Erythroblast (primary cell): ENCODE measurements at places on chromosomes 4 and X.

DNA sequence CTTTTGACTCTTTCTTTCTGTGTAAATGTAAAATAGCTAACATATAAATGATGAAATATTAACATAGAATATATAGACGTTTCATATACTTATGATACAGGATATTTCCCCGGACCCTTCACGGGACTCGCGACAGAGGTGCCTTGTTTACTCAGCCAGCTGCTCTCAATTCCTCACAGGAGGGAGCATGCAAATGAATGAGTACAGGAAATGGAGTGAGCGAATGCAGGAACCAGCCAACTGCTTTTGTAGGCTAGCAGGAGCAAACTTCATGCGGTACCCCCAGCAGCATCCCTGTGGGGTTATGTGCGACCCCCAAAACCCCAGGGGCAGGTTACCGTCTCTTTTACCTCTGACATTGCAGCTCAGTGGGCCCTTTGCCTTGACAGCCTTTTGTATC lies 110.3 kb upstream of the PDHA2 start:
- DNase-seq, result no peak

DNA sequence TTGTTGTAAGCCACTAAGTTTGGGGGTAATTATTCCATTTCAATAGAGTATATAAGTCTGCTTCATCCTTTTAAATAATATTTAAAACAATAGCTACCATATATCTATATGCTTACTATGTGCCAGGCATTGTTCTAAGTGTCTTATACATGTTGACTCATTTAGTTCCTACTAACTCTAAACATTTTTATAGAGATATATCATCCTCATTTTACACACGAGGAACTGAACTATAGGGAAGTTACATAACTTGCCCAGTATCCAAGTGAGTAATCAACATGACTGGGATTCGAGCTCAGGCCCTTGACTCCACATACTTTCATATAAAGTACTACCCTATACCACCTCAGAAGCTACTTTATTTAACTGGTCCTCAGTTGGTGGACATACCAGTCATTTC lies 175.3 kb upstream of the RAI2 start:
- DNase-seq, result no peak

- DNase-seq, result no peak
These were observed 19.9 kb upstream of the CYBB start for GRCh38 chrX:37759878-37760418.

DNA sequence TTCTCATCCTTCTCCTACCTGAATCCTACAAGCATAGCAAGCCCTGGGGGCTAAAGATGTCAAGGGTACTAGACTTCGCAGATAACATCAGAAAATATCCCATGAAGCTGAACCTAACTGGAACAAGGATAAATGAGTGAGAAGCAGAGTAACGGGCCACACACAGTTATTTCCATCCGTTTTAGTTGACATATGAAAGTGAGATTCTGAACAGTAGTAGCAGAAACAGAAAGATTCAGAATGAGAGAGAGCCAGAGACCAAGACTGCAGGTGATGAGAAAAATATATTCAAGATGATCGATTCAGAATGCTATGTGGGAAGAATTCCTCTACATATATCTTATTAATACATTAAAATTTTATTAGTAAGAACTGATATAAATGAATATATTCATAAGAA lies 165.1 kb downstream of the TSPAN5 start:
- DNase-seq, result no peak

DNA sequence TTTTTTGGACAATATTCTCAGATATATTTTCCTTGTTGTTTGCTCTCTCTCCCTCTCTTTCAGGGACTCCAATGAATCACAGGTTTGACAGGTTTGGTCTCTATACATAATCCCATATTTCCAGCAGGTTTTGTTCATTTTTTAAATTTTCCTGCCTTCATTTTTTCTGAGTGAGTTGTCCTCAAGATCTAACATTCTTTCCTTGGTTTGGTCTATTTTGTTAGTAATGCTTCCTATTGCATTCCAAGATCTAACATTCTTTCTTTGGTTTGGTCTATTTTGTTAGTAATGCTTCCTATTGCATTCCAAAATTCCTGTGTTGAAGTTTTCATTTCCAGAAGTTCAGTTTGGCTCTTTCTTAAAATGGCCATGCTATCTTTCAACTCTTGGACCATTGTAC lies 45.3 kb upstream of the ZMAT1 start:
- no peak for DNase-seq

DNA sequence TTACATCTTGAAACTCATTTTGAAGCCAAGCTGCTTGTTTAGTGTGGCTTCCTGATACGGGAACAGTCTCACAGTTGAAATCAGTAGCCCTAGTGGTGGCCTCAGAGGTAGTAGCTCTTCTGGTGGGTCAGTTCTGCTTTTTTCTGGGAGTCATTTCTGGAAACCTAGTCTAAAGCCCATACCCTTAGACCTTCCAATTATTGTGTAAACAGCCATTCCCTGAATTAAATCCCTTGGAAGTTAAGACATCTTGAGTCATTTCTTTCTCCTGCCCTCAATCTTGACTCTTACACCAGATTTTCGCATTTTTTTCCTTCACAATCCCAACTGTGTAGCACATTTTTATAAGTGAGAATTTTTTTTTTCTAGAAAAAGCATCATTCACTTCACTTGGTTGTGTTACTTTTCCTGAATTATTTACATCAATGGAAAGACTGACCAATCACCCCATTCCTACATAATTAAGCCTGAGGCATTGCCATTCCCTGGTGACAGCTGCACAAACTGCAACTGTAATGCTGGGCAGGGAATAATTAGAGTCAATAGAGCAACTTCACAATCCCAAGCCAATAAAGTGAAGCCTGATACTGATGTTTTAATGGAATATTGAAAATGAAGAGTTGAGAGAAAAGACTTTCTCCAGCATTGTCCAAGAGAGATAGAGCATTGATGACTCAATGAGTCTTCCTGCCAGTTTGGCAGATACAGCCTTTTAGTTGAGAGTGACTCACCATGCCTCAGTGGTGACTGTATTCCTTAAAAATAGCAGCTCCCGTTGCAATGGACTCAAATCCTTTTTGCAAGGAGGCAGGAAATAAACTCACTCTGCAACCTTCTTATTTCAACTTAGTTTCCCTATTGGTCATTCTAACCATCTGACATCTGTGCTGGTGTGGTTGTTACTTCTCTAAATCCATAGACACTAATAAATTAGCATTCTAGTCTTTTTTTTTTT lies 13.0 kb upstream of the SEPSECS start:
- DNase-seq, result no peak

- no peak for DNase-seq
These were observed 410.0 kb upstream of the NR3C2 start for GRCh38 chr4:148852092-148852699.

DNA sequence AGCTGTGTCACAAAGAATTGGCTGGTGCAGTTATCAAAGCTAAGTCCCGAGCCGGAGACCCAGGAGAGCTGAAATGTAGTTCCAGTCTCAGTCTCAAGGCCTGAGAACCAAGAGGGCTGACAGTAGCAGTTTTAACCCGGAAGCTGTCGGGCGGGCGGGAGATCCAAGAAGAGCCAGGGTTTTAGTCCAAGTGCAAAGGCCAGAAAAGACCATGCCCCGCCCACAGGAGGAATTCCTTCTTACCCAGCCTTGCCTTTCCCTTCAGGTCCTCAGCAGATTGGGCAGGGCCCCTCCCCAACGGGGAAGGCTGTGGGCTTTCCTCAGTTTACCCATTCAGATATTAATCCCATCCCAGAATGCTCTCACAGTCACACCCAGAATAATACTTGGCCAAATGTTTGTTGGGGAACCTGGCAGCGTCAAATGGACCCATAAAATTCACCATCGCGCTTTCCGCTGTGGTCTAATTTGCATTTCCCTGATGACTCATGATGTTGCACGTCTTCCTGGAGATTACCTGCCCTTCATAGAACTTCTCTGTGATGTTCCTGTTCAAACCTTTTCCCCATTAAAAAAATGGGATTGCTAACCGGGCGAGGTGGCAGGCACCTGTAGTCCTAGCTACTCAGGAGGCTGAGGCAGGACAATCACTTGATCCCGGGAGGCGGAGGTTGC lies 16.2 kb downstream of the MAEA start:
- DNase-seq, result no peak

DNA sequence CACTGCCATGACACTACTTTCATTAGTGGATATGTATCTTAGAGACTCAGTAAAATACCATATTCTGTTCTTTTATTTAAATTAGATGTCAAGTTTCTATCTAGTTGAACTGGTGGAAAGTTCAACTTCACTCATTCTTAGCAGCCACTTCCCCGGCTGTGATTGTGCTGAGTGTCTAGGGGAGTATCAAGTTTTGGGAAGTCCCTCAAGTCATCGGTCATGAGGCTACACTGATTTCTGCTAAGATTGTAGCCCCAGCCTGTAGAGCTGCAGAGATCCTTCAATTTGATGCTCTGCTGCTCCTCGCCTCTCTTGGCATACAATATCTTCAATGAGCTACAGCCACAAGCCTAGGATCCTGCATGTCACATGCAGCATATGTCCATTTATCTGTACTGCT lies 53.9 kb downstream of the DMP1 start:
- DNase-seq, result no peak

DNA sequence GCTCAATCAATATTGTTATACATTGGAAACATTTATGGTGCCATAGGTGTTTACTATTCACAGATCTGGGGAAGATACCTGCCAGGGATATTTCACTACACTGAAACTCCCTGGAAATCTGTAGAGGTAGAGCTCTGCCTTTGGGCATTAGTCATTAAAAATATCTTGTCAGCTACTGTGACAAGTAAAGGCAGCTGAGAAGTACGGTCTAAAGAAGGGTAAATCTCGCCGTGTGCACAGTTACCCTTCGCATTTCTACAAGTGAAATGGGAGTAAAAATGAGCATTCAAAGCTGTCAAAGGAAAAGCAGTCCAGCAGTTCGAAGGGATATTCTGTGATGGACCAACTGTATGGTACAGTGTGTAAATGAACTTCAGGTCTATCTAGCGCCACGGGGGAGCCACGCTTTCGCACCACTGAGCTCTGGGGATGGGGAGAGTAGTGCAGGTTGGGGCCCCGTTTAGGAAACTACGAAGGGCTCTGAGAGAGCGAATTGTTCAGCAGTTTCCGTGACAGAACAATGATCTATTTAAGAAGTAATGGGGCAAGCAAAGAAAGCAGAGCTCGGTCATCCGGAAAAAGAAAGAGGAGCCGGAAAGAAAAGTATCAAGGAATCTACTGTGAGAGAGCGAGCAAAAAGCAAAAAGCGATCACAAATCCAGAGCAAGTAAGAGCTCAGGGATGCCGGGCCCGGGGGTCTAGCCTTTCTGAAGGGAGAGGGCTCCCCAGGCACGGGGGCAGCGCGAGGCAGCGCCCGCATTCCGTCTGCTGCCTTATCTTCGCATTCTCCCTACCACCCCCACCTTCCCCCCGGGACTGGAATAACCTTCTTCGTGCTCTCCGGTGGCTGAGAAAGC lies 646 bp downstream of the TIGD4 start:
- peak; percentile 60 for DNase-seq

GRCh38 chr4:185221912-185222311 lies 12.5 kb downstream of the SNX25 start:
- no peak for DNase-seq

DNA sequence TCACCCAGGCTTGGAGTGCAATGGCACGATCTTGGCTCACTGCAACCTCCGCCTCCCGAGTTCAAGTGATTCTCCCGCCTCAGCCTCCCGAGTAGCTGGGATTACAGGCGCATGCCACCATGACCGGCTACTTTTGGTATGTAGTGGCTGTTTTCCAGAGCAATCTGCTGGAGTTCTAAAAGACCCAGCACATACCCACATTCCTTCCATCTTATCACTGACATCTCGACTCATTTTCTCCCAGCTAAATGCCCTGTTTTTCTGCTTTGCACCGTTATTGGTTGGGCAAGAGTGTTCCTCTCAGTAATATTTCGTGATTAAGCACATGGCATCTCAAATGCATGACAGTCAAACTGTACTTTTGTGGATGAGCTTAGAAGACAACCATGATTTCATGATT lies 53.7 kb downstream of the PRKX start:
- DNase-seq, result no peak

GRCh38 chr4:186553717-186554116 lies 1.6 kb downstream of the MTNR1A start:
- DNase-seq, result no peak

GRCh38 chr4:21768349-21769310 lies 179.9 kb downstream of the KCNIP4 start:
- DNase-seq, result peak; percentile 53

GRCh38 chr4:13396161-13396560 lies 88.0 kb downstream of the RAB28 start:
- no peak for DNase-seq

DNA sequence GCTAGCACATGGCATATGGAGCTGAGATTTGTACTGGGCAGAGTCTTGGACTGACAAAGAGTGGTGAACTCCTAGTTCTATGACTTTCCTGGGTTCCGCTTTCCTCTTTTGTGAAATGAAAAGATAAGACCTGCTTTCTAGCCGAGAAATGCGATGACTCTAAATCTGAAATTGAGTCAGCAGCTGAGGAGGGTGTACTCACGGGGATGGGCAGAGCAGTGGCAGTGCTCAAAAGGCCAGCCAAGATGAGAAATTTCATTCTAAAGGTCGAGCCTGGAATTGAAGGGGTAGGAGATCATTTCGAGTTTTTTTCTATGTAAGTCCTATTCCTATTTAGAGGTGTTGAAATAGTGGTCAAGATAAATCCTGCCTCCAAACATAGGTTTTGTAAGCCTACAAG lies 47.0 kb downstream of the NUDT9 start:
- no peak for DNase-seq

DNA sequence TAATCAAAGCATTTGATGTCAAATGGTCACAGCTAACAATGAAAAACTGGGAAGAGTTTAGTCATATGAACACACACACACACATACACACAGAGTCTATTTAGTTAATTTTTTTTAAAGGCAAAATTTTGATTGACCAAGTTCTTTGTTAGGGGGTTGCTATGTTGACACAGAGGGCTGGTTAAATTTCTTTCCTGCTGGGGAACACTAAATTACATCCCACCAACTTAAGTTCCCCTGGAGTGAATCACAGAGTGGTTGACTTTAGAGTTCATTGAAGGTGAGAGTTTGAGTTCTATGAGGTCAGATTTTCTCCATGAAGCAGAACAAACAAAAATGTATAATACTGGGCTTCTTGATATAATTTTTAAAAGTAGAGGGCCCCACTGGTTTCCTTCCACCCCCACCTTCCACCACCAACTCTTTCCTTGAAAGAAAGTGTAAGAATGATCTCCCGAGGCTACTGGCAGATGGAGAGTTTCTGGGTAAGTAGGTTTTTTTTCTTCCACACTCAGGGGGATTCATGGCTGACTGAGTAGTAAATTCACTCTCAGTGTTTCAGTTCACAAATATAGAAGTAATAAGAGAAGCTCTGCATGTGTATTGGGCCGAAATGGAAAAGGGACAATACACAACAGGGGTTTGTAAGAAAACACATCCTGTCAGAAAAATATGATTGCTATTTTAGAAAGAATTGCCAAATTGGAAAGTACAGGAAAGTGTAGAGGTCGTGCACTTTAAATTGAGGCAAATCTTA lies 917.0 kb upstream of the LCORL start:
- DNase-seq, result no peak

DNA sequence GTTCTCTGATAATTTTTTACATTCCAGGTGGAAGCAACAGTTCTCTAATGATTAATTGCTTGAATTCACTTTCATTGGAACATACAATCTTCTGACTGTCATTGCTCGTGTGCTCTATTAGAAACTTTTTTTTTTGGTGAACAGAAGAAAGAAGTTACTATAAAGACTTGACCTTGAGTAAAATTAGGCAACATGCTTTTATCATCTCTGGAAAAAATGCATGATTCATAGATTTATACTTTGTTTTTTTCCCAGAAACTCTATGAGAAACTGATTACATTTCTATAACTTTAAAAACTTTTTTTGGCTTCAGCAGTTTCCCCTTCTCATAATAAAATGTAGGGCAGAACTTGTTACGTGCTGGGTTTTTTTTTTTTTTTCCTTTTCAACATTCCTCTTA lies 167.6 kb downstream of the ARHGAP10 start:
- DNase-seq, result no peak
